ENCODE measurements at places on chromosomes 7 and 10. TPM values are rescaled to one million over a fixed set of nuclear protein-coding genes. Genes with fewer than 3 reads are reported as not detected.
A peak's percentile ranks its signal among the peaks of the same experiment; 100 is the strongest.

The KDM7A gene
- 3.9 TPM for total RNA-seq

The HDAC9 gene
- total RNA-seq = 0.92 TPM

The LEP gene
- total RNA-seq = not detected

The FRMPD2 gene
- total RNA-seq = not detected

The GRID2IP gene
- total RNA-seq = 0.21 TPM

The CD36 gene
- total RNA-seq = not detected

The VWC2 gene
- total RNA-seq = not detected

GRCh38 chr10:7766241-7766640 is 21.6 kb downstream of the KIN start:
- H3K36me3 ChIP-seq = peaks cover 54% of the 10 kb centered on the region
- no peak for DNase-seq
- H3K27me3 ChIP-seq = no peaks in the 10 kb centered on the region
- peaks cover 5% of the 10 kb centered on the region for H3K4me1 ChIP-seq

DNA sequence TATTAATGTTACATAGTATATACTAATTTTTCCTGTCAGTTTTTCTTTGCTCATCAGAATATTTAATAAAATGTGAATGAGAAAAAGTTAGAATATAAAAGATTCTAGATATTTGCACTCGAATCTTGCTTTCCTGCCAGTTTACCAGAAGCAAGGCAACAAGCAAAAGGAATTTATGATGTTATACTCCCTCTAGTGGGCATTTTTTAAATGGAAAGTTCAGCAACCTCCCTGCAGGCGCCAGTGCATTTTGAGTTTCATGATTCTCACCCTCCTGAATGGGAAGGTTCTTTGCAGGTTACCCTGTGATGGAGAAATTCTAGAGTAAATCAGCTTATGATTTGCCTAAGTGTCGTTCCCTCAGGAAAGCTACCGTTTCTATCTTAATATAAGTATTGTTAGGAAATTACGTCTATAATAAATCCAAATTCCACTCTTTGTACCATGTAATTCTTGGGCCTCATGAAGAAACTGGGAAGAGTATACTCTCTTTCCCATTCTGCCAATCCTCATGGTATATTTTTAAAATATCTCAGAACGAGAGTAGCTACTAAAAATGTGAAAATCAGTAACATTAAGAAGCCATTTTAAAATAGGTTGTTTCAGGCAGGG is 350.0 kb downstream of the CRPPA start:
- H3K4me3 ChIP-seq = no peak overlapping the region
- H3K36me3 ChIP-seq = no peaks in the 10 kb centered on the region
- no peaks in the 10 kb centered on the region for H3K4me1 ChIP-seq
- peak; percentile 23 for DNase-seq
- H3K27me3 ChIP-seq = no peaks in the 10 kb centered on the region

DNA sequence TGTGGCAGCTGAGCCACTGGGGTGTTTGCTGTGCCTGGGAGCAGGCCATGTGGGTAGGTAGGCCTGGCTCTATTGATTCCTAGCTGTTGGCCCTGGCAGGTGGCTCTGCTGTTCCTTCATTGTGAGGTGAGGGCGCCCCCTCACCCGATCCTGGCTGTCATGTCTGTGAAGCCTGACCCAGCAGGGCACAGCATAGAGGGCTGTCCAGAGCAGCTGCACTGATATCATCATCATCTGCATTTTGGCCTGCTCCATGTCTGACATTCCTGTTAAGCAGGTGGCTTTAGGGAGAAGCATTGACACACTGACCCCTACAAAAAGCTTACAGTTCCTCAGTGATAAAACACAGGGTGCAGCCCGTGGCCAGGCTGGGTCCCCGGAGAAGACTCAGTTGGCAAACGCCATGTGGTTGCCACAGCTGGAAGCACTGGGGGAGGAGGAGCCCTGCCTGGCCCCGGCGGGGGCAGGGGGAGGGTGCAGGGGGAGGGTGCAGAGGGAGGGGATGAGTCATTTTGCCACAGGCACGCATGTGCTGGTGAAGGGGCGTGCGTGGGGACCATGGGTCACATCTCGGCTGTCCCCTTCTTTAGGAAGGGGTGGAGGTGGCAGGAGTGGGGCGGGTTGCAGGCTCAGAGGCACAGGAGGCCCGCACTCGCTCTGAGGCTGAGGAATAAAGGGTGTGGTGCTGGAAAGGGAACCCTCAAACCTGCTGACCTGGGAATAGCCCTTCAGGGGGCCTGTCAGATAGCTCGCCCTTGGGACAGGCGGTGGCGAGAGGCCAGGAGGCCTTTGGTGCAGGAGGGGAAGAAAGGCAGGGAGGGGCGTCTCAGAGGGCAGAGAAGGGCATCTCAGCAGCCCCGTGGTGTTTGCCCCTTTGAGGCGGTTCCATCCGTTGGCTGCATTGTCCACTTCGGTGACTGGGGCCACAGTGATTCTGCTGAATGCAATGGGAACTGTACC is 31.6 kb downstream of the IKZF1 start:
- H3K36me3 ChIP-seq = peaks cover 61% of the 10 kb centered on the region
- DNase-seq = peak; percentile 86
- H3K27ac ChIP-seq = no peak overlapping the region
- H3K4me1 ChIP-seq = no peaks in the 10 kb centered on the region

DNA sequence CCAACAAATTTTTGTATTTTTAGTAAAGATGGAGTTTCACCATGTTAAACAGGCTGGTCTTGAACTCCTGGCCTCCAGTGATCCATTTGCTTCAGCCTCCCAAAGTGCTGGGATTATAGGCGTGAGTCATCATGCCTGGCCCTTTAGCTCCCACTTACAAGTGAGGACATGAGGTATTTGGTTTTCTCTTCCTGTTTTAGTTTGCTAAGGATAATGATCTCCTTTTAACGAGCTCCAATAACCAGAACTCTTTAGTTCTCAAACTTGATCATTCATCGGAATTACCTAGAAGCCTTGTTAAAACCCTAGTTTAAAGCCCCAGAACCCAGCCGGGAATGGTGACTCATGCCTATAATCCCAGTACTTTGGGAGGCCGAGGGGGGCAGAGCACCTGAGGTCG is 481.4 kb downstream of the TYW1 start:
- H3K36me3 ChIP-seq = no peaks in the 10 kb centered on the region
- no peaks in the 10 kb centered on the region for H3K27me3 ChIP-seq
- no peak overlapping the region for H3K4me3 ChIP-seq
- H3K4me1 ChIP-seq = no peaks in the 10 kb centered on the region

DNA sequence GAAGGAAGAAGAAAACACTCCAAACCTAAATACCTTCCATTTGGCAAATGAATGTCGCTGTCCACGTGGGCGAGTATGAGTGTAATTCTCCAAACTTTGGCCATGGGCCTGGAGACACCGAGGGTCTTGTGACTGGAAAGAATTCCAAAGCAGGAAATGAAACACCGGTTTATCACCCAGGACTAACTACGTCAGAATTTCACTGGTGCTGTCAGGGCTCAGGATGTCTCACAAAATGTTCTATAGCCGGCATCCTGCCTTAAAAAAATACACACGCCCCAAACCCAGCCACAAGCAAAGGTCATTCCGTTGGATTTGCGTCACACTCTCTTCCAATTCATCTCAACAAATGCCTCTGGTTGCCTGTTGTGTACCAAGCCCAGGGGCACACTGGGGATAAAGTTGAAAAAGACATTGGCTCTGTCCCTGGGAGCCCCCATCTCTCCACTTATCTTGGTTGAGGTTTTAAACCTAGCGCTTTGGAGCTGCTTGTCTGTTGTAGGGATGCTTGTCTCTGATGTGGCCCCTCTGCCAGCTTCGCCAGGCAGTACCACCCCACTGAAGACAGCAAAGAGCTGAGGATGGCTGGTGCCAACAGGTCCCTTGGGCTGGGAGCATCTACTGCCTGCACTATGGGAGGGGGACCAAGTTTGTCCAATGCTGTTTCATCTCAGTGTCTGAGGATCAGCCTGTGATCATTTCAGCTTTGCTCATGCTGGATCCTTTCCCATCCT is 31.2 kb downstream of the GSTO2 start:
- no peak overlapping the region for H3K4me3 ChIP-seq
- peaks cover 4% of the 10 kb centered on the region for H3K27me3 ChIP-seq
- H3K4me1 ChIP-seq = peaks cover 39% of the 10 kb centered on the region
- peaks cover 18% of the 10 kb centered on the region for H3K36me3 ChIP-seq
- peak overlapping the region; percentile 84 for H3K27ac ChIP-seq

DNA sequence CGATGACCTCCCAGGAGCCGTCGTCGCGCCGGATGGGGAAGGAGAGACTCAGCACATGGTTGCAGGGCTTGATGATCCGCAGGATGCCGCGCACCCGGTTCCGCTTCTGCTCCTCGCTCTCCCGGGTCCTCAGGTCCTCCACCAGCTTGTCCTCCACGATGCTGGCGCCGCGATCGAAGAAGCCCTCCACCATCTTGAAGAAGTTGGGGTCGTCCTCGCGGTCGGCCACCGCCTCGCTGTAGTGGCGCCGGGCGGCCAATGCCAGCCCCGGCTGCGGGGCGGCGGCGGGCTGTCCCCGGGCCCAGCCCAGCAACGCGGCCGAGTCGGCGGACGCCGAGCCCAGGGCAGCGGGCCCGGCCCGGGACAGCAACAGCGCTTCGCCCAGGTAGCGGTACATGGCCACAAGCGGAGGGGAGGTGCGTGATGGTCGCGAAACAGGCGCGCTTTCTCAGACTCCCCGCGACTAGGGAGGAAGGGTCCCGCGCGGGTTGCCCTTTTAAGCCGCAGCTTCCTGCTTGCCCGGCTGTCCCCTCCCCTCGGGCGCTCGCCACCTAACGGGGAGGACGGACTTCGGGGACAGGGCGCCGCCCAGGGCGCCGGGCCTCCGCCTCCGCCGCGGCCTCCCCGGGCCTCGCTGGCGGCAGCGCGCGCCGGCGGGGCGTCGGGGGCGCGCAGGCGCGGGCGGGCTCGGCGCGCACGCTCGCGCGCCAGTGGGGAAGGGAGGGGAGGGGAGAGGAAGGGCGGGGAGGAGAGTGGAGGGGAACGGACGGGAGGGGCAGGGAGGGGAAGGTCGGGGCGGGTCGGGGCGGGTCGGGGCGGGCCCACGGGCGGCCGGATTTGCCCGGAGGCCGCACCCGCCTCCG is at the start of the genes GLUD1 and SHLD2:
TSS of gene GLUD1 (minus strand) at position 471 of the 863 bp plus-strand sequence. CDS start at position 397, 74 bp downstream.
TSS of gene SHLD2 (plus strand) at position 834 of the 863 bp plus-strand sequence. CDS start 56,149 bp downstream, outside the sequence.
- H3K27ac ChIP-seq = peak within 1 kb of the TSS; percentile 98
- peaks cover 44% of the 10 kb centered on the region for H3K4me1 ChIP-seq
- H3K4me3 ChIP-seq = peak within 1 kb of the TSS; percentile 92

DNA sequence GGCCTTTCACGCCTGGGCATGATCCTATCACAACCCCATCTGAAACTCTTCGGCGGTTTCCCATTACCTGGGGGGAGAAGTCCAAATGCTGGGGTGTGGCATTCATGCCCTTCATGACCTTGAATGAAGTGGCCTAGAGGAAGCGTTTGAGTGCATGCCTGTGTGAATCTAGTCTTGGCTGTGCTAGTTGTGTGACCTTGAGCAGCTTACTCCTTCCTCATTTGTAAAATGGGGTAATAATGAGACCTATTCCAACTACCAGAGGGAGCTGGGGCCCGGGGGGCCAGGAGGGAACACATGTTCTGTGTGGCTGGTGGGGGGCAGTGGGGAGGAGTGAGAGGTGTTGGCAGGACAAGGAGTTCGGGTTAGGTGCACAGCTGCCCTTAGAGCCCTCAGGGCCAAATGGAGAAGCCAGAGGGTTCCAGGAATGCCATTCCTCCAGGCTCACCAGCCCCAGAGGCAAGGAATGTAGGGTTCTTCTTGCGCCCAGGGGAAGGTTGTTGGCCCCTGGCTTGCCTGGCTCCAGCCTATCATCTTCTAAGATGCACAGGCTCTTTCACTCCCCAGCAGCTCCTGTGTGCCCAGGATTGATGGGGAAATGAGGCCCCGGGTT is 21.3 kb upstream of the TBRG4 start:
- peak overlapping the region; percentile 7 for H3K27ac ChIP-seq
- no peaks in the 10 kb centered on the region for H3K36me3 ChIP-seq
- peaks cover 15% of the 10 kb centered on the region for H3K4me1 ChIP-seq
- no peak overlapping the region for H3K4me3 ChIP-seq
- DNase-seq = no peak
- H3K27me3 ChIP-seq = peaks cover 4% of the 10 kb centered on the region

DNA sequence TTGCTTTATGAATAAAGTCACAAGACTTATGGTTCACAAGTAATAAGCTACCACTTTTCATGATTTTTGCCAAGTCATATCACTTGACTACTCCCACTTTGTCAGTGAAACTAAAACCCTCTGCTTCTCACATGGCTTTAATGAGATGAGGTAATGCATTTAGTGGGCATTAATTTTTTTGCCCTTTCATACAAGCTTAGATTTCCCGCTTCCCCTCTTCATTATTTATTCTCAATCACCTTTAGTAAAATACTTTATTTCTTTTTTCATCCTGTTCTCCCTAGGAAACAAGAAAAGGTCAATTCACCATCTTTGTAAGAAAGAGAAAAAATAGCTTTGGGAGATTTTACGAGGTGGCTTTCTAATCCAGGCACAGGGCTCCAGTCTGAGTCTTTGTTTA is 109.6 kb upstream of the STARD3NL start:
- H3K36me3 ChIP-seq = no peaks in the 10 kb centered on the region
- H3K4me1 ChIP-seq = no peaks in the 10 kb centered on the region
- DNase-seq = no peak
- H3K27me3 ChIP-seq = peaks cover 9% of the 10 kb centered on the region
- no peak overlapping the region for H3K27ac ChIP-seq

GRCh38 chr7:15874774-15875173 is 188.3 kb upstream of the MEOX2 start:
- no peaks in the 10 kb centered on the region for H3K4me1 ChIP-seq
- H3K4me3 ChIP-seq = no peak overlapping the region
- no peak overlapping the region for H3K27ac ChIP-seq
- H3K27me3 ChIP-seq = no peaks in the 10 kb centered on the region
- DNase-seq = no peak
- no peaks in the 10 kb centered on the region for H3K36me3 ChIP-seq

GRCh38 chr7:157961731-157962457 is 625.1 kb downstream of the DNAJB6 start:
- H3K36me3 ChIP-seq = no peaks in the 10 kb centered on the region
- peaks cover 9% of the 10 kb centered on the region for H3K27me3 ChIP-seq
- no peaks in the 10 kb centered on the region for H3K4me1 ChIP-seq
- no peak overlapping the region for H3K27ac ChIP-seq
- no peak for DNase-seq

- H3K27ac ChIP-seq = no peak overlapping the region
- peaks cover 7% of the 10 kb centered on the region for H3K27me3 ChIP-seq
- no peak for DNase-seq
Observed at GRCh38 chr10:112330162-112330561, 43.8 kb upstream of the ACSL5 start.

DNA sequence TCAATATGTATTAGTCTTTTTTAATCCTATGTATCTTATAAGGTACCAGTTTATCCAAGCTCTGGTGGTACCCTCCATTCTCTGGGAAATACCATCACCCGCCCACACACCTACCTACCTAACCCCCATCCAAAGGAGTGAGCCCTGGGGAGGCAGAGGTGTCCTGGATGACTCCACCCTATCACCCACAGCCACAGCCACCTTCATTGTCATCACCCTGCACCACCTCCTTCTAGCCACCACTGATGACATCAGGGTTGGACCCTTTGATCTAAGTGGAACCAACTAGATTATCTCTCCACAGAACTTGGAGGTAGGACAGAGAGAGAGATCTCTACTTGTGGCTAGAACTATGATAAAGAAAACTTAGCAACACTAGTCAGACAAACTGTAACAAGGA is 259.4 kb downstream of the PARD3 start:
- no peaks in the 10 kb centered on the region for H3K36me3 ChIP-seq
- no peak for DNase-seq
- H3K4me3 ChIP-seq = no peak overlapping the region
- no peaks in the 10 kb centered on the region for H3K4me1 ChIP-seq
- no peaks in the 10 kb centered on the region for H3K27me3 ChIP-seq
